GDM1 (cell line): ENCODE measurements at places on chromosomes 2 and 18.

GRCh38 chr2:84942964-84943421, 28.0 kb upstream of the KCMF1 start:
- no peak for DNase-seq

GRCh38 chr2:171985076-171985475, 14.7 kb upstream of the METAP1D start:
- no peak for DNase-seq

DNA sequence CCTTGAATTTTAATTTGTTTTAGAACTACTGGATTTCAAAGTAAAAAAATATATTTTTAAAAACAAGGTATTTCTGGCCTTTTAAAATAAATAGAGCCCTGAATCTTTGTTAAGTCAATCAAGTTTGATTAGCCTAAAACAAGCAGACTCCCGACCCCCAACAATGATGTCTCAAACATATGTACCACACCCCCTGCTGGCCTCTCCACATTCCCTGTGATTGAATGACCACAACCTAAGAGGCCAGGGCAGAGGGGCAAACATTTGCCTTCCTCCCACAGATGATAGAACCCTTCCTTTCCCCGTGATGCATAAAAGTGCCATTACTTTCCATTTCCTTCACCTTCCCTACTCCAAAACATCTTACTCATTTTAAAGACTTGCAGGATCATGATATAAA, 130.9 kb downstream of the STK39 start:
- no peak for DNase-seq

DNA sequence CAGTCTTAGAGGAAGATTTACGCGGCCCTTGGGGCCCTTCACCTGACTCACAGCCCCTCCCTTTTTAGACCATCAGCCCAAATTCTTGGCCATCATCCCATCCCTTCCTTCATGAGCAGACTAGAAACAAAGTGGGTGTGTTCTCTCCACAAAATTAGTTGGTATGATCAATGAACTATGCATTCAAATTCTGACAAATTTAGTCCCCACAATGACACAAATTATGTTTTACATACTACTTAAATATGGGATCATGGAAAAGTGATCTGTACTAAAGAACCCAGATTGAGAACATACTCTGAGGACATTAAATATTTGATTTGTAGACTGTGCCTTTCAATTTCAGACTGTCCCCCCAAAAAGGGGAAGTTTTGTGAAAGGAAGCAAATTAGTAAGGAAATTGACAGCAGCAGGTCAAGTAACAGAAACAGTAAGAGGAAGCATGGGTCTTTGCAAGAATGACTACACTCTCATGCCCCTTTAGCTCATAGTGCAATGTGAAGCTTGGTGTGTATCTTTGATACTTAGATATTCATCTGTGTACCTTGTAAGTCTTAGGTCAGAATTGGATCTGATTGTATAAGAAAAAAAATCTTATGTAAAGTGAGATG, 2.2 kb upstream of the MAPRE2 start:
- peak; percentile 56 for DNase-seq

DNA sequence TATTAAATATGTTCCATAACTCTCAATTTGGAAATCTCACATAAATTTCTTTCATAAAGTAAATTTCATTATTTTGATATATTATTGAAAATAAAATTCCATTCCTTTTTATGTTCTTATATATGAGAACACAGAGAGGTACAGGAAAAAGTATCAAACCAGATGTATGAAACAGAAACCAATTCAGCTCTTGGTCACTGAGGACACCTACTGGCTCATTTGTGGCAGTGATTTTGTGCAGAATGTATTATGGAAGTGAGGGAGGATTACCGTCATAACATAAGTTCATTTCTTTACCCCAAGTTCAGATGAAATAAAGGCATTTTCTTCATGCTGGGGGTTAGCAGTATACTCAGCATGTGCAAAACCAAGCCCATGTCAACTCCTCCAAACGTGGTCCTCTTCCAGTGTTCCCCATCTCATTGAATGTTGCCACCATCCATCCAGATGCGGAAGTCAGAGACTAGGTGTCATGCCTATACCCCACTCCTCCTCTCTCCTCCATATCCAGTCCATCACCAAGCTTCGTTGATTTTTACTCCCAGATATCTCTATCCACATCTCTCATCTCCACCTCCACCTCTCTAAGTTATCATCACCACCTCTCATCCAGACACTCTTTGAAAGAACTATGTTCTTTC, 41.7 kb upstream of the MALL start:
- peak; percentile 4 for DNase-seq

DNA sequence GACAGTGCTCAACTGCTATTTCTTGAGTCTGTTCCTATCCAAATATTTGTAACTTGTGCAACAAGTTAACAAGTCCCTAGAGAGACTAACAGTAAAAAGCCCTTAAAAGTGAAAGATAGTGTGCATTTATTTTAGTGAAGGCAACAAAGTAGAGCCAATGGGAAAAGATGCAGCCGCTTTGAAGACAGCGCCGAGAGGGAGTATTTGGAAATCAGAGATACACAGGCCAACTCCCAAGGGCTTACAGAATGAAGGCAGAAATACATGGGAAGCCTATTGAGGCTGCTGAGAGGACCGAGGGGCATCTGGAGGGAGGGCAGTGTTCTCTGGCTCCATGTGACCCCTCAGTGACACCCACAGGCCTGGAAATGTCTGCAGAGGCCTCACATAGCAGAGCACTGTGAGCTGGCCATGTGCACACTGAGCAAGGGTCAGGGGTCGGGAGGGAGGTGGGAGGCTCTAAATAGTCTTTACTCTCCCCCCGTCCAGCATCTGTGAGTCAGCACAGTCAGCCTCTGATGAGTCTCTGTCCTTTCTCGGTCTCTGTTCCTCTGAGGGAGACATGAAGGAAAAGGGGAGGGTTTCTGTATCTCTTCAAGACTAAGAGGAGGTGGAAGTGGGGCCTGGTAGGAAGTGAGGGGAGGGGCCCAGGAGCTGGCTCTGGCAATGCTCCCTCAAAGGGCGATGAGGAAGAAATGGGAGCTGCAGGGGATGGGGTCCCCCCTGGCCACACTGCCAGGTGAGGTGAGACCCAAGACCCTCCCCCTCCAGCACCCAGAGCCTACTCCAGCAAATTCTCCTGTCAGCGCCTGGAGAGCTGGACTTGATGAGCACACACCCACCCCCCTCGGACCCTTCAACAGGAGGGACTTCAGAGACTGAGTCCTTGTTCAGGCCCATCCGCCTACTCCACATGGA, 133.6 kb downstream of the SP3 start:
- DNase-seq, result no peak

DNA sequence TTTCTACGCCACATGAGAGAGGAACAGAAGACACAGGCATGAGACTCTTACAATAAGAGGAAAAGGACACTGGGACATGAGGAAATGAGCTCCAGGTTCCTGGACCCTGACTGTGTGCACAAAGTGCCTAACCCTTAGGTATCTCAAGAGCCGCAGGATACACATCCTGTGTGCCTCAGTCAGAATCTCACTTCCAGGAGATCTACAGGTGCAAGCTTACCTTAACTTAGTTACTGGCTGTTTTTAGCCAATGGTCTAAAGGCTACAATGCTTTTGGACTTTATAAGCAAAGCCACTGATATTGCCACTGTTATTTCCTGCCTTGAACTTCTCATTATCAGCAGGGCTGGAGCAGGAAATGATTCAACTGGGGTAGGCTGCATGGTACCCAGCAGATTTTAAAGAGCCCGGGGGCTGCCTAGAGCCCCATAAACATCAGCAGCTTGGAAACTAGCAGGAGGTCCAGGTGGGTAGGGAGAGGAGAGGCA, 254.4 kb downstream of the ZNF521 start:
- DNase-seq, result peak; percentile 3

DNA sequence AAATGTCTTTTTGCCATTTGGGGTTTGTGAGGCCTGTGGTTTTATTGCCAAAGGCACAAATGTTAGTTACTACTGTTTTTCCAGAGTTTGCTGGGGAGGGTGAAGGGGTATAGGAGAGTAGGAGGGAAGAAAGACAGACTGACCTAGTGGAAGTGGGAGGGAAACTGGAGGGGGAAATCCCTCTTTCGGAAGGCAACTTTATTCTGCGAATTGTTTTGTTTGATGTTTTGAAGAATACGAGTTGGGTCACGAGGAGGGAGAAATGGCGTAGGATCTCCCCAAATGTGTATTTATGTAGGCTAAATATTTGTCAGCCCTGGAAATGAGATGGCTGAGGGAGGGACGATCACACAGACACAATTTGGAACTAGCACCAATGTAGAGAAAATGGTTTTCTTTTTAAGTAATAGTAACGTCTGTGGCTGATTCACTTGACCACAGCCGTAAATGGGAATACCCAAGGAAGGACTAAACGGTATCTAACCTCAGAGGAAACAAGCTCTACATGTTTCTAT, 172.3 kb downstream of the ICOS start:
- no peak for DNase-seq

GRCh38 chr2:69449906-69450305, 12.7 kb upstream of the NFU1 start:
- DNase-seq, result no peak

- no peak for DNase-seq
Observed at GRCh38 chr2:218259099-218259961, 1.5 kb upstream of the GPBAR1 start.

DNA sequence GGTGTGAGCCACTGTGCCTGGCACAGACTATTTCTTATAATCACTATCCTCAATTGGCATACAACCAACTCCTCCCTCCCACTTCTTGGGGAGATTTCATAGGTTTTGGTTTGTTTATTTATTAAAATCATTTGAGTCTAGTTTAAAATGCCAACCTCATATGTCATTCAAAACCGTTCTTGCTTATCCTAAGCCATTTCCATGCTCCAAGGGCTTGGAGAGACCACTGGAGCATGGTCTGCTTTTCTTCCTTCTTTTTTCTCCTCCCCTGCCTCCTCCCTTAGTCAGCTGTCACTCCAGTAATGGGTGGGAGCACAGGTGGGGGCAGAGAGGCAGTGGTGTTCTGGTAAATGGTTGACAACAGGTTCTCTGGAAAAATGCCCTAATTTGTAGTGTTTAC, 20.4 kb upstream of the KCNS3 start:
- DNase-seq, result no peak

DNA sequence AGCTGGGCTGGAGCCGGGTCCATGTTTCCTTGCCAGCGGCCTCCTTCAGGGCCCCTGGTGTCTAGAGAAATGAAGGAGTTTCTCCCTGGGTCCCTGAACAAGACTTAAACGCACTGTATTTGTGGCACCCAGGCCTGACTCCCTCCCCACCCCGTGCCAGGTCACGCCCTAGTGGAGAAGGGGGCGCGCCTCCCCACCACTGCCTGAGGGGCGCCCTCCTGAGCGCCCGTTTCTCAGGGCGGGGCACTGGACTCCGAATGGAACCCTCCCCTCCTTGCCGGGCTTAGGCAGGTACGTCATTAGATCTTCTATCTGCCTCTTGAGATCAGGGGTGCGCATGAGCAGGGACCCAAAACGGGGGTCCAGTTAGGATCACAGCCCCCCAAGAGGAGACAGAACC, 16.3 kb downstream of the ODC1 start:
- no peak for DNase-seq

GRCh38 chr2:183427558-183427957, 303.3 kb downstream of the NUP35 start:
- no peak for DNase-seq

- DNase-seq, result no peak
Observed at GRCh38 chr2:175619179-175620045, 382.7 kb downstream of the LNPK start.

GRCh38 chr2:234156326-234156725, 105.8 kb downstream of the SPP2 start:
- no peak for DNase-seq

DNA sequence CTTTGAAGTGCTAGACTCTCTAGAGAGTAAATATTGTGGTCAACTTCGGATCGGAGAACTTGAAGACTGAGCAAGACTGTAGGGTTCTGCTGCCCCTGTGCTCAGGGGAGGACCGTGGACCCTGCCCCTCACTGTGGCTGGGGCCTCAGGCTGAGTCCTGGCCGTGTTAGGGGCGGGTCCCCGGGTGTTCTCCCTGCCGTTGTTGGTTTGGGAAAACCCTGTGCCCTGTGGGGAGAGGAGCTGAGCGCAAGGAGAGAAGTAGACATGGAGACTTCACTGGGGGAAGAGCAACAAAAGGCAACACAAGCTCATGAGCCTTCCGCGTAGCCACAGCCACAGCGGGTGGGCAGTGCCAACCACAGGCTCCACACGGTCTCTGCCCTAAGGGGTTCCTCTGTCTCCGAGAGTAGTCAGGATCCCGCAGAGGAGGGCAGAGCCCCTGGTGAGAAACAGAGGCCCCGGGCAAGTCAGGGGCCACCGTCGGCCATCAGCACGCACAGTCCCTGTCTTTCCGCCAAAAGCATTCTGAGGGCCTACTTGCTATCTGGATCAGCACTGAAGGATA, 53.1 kb downstream of the NTSR2 start:
- DNase-seq, result no peak

DNA sequence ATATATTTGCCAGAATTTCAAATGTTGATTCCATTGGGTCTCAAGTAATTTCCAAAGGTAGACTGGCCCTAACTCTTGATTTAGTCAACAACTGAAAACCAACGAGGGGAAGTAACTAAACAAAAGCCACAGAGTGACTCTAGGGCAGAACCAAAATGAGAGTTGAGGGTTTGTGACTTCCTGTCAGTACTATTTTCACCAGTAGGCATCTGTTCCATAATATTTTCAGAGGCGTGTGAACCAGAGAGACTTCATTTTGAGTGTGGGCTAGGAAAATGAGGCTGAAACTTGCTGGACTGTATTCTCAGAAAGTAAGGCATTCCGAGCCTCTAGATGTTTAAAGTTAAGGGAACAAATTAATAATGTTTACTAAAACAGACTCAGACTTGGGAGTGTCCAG, 70.6 kb downstream of the GDF7 start:
- peak; percentile 0 for DNase-seq

- peak; percentile 66 for DNase-seq
Observed at GRCh38 chr2:98649135-98649991, 41.0 kb downstream of the UNC50 start.

- DNase-seq, result no peak
Observed at GRCh38 chr2:239105234-239105633, 257.3 kb downstream of the TWIST2 start.

- DNase-seq, result no peak
Observed at GRCh38 chr2:9445089-9445488, 21.6 kb downstream of the CPSF3 start.

DNA sequence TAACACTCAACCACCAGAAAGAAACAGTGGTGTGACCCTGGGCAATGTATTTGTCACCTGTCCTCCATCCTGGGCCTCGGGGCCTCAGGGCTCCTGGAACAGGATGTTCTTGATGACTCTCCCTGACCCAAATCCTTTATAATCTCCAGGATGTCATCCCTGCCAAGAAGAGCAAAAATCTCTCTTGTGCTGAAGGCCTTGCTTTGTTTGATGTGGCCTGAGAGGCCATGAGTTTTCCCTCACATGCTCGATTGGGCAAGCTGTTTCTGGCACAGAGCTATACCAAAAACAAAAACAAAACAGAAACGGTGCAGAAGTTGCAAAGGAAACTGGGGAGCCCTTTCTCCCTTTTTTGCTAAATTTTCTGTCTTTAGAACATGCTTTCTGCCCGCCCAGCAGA, 35.7 kb upstream of the ST3GAL5 start:
- no peak for DNase-seq

DNA sequence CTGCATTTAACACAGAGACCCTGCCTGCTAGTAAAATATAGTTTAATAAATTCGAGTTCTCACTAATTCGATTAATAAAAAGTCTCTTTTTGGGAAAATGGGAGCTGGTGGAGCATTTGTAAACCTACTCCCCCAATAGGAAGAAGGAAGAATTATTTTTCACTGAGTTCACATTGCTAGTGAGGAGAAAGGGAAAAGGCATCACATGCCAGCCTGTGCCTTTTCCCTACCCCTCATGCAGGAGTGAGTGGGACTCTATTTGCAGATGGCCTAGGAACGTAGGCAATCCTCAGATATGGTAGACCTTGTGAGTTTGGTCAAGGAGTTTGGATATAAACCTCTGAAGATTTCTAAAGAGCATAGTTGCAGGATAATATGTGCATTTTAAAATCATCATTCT, 218.4 kb upstream of the TRIB2 start:
- no peak for DNase-seq
